ENCODE measurements at places on chromosomes 4 and X.

GRCh38 chr4:69584135-69584534 lies 55.3 kb downstream of the UGT2A2 start:
- DNase-seq: no peak

DNA sequence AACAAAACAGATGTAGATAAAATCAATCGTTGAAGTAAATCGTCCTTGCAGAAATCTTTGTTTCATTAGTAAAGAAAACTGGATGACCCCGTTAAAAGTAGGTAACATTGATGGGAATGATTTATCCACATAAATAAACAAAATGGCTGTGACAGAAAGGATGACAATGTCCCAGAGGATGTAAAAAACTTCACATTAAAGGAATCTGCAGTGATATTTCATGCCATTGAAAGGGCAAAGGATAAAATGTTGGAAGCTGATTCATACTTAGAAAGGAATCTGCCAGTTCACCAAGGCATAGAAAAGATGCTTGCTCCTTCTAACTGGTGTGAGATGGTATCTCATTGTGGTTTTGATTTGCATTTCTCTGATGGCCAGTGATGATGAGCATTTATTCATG lies 24.2 kb upstream of the EPGN start:
- DNase-seq: no peak

DNA sequence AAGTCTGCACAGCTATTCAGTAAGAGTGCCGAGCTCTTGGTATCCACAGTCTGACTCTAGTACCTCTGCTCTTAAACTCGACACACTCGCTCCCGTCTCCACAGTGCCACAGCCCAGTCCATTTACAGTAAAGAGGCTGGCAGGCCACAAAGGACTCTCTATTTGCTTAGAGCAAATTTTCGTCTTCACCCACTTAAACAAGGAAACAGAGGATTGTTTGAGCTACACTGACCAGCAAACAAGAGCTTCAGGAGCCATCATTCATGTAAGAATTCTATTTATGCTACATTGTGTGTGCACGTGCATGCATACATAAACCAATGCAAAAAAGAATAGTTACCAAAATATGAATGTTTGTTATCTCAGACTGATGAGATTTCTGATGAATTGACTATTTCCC lies 290.2 kb downstream of the USP46 start:
- DNase-seq: no peak

GRCh38 chr4:110042545-110043517 lies 130.1 kb downstream of the EGF start:
- DNase-seq: no peak

- DNase-seq: no peak
Observed at GRCh38 chr4:61739887-61740286, 539.8 kb downstream of the ADGRL3 start.

DNA sequence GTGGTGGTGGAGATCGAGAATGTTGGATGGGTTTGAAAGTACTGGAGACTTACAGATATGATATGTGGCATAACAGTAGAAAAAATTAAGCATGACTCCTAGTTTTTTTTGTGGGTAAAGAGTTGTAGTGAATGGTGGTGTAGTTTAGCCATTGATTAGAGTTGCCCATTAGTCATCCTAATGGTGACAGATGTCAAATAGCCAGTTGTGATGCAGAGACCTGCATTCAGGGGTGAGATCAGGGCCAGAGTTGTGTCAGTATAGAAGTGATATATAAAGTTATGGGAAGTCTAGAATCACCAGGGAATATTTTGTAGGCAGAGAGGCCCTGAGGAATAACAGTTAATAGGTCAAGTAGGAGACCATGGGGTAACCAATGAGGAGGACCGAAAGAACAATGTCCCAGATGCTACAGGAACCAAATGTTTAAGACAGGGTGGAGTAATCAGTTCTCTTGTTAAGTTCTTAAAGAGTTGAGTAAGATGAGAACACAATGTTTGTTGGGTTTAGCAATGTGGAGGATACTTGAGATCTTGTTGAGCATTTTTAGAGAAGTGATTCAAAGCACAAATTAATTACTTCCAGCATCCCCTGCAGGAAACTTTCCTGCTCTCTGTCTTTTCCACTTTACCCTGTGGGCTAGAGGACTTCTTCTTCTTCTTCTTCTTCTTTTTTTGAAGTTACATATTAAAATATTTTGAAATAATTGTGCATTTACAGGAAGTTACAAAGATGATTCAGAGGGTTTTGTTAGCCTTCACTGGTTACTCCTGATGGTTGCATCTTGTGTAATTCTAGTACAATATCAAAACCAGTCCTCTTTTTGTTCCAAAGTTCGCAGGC lies 13.3 kb downstream of the SGMS2 start:
- no peak for DNase-seq

- DNase-seq: no peak
Observed at GRCh38 chr4:11487139-11487538, 58.4 kb upstream of the HS3ST1 start.

GRCh38 chr4:151227731-151228130 lies 49.2 kb upstream of the PRSS48 start:
- DNase-seq: no peak
